ENCODE measurements at places on chromosomes 2 and 18.

GRCh38 chr18:70004696-70005095 lies 57.0 kb upstream of the CD226 start:
- DNase-seq = no peak

GRCh38 chr2:51780353-51780752 lies 748.4 kb upstream of the NRXN1 start:
- no peak for DNase-seq

DNA sequence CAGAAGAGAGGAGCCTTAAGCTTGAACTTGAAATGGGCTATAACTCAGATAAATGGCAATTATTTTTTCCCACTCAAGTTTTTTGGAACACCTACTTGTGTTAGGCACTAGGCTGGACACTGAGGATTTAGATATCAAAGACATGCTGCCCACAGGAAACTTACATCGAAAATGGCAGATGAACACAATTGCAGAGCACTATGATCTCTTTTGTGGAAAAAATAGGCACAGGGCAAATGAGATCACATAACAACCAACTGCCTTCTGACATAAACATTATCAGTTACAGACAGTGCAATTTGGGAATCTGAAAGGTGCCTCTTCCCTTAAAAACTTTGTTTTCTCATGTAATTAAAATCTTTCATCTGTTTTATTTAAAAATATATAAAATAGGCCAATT lies 3.8 kb upstream of the IRS1 start:
- DNase-seq = no peak

GRCh38 chr2:145759228-145759915 lies 1239.5 kb upstream of the ZEB2 start:
- no peak for DNase-seq
